ENCODE measurements at places on chromosomes 4 and X.

DNA sequence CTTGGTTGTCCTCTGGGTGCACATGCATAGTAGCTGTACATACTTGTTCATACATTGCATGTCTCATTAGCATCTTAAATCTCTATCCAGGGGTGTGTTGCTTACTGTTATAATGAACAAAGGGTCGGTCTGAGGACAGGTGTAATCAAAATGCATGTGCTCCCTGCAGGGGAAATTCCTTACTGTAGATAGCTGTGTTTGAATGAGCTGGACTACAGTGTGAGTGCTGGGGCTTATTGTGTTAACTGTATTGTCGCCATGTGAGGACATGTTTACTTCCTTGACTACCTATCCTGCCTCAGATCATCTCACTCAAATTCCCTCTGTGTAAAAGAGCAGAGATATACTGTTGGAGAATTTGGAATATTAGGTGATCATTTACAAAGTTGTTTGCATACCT lies 98.7 kb downstream of the KLHL34 start:
- DNase-seq = no peak

DNA sequence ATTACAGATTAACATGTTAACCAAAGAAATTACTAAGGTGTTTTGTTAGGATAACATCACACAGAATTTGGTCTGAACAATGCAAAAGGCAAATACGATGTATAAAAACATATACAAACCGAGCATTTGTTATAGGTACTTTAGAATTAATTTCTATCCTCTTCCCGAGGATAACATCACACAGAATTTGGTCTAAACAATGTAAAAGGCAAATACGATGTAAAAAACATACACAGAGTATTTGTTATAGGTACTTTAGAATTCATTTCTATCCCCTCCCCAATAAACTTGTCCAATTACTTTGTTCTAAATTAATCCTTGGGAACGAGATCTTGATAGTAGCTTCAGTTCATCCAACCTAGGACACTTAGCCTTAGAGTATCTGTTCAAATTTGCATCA lies 7.6 kb downstream of the HNRNPDL start:
- DNase-seq = no peak

GRCh38 chr4:120703908-120704307 lies 218.6 kb downstream of the PRDM5 start:
- DNase-seq = no peak

DNA sequence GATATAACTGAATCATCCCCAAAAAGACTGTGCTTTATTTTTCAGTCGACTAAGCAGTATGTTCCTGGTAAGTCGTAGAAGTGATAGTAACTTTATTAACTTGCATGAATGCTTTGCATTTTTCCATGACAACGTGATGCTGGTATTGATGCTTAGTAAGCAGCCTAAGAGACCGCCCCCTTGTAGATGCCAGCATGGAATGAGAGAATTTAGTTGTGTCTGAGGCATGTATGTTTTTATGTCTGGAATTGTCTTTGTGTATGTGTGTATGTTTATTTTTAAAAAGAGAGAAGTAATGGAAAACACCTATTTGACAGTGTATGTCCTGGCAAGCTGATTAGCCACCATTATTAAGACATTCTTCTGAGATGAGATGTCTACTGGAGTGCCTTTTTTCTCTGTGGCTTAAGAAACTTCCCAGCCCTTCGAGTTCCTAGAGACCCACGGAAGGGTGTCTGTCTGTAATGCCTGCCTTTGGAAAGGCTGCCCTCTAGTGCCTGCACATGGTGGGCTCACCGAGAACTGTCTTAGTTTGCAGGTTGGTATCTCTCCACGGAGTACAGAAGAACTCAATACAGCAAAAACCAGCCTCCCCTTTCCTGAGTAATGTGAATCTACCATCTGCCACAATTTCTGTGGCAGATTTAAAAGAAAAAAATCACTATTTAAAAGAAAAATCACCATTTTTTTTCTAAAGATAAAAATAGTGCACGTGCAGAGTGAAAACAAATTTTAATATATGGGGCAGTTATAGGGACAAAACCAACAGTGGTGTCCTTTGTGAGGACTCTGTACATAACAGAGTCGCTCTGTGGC lies 85.9 kb downstream of the AASDH start:
- peak; percentile 74 for DNase-seq

DNA sequence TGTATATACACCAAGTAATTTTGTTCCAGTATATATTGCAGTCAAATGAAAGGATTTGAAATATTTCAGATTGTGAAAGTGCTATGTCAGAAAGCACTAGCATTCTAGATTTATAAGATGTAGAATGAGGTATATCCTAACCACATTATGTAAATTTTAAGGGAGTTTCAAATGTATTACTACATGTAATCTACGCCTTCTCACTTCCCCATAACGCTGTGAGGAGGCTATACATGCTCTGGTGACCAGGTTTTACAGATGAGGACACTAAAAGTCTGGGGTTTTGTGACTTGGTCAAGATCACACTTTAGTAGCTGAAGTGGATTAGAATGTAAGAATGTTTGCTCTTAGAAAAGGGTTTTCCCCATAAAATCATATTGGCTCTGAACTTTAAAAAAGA lies 8.1 kb downstream of the ENPEP start:
- DNase-seq = no peak

GRCh38 chr4:48073567-48074103 lies 57.1 kb downstream of the NIPAL1 start:
- no peak for DNase-seq

GRCh38 chr4:48227662-48228061 lies 42.0 kb downstream of the TEC start:
- DNase-seq = no peak
